Stimulated activated CD8-positive, alpha-beta memory T cell treated with anti-CD3 and anti-CD28 coated beads, Interleukin-7, amount 100 ng/mL, for 24 hours (primary cell): ENCODE measurements at places on chromosomes 16 and 17.

DNA sequence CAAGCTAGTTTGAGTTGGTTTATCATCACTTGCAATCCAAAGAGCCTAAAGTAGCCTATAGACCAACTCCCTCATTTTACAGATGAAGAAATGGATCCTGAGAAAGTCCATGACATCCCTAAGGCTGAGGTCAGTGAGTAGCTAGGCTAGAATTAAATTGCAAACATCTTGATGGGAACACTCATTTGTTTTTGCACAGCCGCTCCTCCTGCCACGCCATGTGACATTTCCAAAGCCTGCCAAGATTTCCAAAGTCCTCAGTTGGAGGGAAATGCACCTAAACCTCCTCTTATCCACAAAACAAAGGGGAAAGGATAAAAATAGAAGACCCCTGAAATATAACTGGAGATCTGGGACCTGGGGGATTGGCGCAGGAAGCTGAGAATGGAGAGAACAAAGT is 15.0 kb downstream of the TMEM92 start:
- DNase-seq = no peak

- DNase-seq = peak; percentile 20
These were observed at the start of gene ACSM3 for GRCh38 chr16:20763461-20764232. TSS of gene ACSM3 (plus strand) at chr16:20764014. CDS start at chr16:20770035, 6,021 bp downstream.

DNA sequence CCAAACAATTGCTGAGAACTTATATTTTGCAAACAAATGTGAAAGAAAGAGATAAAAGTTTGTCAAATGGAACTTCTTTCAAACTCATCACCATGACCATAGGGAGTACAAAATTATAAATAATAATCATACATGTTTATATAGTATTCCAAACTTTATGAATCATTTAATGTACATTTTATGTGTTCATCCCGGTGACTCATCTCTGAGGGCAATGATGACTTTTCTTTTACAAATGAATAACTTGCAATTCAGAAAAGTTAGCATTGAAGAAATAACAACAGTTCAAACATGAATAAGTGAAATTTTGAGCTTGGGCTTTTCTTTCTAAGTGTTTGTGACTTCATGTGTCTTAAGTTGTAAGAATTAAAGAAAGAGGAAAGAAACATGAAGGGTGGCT is 66.3 kb upstream of the CDH8 start:
- no peak for DNase-seq

GRCh38 chr16:12462426-12463280 is 341.0 kb downstream of the CPPED1 start:
- DNase-seq = no peak

- no peak for DNase-seq
These were observed 1.5 kb downstream of the SCARF1 start for GRCh38 chr17:1643999-1644492.

DNA sequence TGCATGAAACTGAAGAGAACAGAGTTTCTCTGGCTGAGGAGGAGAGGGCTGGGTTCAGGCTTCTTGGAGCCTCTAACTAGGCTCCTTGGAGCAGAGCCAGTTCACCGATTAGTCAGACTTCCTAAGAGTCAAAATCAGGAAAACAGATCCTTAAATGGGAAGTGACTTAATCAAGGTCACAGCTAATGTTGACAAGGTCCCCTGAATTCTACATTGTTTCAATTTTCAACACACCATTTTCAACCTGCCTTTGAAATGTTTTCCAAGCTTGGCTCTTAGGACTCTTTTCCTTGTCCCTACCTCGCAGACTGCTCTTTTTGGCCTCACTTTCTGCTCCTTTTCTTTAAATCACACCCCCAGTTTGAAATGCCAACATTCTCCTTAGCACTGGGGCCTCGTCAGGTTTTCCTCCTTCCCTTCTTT is 16.3 kb downstream of the MYL4 start:
- no peak for DNase-seq

DNA sequence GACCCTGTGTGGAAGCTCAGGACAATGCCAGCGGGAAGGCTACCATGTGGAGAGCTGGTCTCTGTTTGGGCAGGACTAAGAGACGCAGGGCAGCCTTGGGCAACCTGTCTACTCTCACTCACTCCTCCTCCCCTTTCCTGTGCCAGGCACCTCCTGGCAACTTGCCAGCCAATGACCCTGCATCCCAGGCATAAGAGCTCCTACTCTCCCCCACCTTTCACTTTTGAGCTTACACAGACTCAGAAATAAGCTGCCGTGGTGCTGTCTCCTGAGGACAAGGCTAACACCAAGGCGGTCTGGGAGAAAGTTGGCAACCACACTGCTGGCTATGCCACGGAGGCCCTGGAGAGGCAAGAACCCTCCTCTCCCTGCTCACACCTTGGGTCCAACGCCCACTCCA is 2.6 kb downstream of the HBM start:
- no peak for DNase-seq

DNA sequence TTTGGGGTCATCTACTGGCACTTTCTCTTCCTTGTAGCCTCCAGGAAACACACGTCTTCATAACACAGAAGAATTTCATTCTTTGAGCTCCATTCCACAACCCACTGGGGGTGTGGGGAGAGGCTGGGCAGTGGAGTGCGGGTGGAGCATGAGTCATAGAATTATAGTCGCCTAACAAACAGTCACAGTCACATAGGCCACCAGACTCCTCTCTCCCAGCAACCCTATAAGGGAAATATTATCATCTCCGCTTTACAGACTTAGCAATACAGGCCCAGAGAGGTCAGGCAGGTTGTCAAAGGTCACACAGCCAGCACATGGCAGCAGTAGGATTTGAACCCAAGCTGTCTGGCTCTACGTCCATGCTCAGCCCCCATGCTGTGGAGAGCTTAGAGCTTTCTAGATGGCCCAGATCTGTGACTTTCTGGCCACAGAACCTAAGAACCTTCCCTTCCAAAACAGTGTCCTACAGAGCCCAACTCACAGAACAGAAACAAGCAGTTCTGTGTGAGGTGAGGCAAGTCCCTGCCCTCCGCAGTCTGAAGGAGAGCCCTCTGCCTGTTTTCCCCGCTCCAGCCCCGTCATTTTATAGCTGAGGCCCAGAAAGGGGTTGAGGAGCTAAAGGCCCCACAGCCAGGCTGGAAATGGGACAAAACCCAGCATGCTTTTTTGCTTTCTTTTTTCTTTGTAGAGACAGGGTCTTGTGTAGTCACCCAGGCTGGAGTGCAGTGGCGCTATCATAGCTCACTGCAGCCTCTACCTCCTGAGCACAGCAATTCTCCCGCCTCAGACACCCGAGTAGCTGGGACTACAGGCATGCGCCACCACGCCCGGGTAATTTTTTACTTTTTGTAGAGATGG is 10.7 kb upstream of the LITAF start:
- no peak for DNase-seq

- DNase-seq = no peak
These were observed 184.7 kb downstream of the COPRS start for GRCh38 chr17:31674305-31674704.

- DNase-seq = no peak
These were observed 314.7 kb downstream of the CDH8 start for GRCh38 chr16:61721544-61721943.

DNA sequence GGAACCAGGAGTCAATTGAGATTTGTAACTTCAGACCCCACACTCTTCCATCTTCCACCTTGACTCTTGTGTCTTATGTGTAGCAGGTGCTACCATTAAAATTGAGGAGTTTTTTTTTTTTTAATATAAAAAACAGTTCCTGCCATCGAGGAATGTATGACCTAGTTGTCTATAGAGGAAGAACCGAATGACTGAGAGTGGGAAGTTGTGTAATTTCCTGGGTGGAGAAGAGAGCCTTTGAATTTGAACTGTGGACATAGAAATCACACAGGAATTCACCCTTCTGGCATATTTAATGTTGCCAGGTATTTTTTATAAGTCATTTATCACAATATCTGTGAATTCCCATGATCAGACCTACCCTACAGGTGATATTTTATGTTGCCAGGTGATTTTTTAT is 22.0 kb downstream of the SP2 start:
- no peak for DNase-seq

GRCh38 chr17:29057361-29057760 is 14.4 kb downstream of the PIPOX start:
- DNase-seq = no peak

GRCh38 chr17:55254375-55254774 is 10.4 kb upstream of the HLF start:
- no peak for DNase-seq

- no peak for DNase-seq
These were observed 14.1 kb downstream of the PHF12 start for GRCh38 chr17:28937044-28937729.

DNA sequence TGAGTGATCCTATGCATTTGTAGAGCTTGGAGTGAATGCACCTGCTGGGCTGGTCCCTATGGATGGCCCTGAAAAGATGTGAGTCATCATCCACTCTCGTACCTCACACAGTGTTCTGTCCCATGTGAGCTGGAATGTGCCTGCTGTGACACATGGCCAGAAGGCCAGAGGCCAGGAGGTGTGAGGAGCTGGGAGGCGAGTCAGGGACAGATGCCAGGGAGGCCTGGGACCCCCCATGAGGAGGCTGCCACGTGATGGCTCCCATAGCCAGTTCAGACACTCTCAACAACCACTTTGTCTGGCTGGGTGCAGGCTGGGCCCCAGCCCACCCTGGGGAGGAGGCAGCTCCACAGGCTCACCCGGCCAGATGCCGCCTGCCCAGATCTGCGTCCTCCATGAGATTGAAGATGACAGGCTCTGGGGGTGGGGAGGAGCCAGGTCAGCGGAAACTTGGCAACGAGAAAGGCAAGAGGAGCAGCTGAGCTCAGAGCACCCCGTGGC is 168.8 kb downstream of the C16orf78 start:
- no peak for DNase-seq

DNA sequence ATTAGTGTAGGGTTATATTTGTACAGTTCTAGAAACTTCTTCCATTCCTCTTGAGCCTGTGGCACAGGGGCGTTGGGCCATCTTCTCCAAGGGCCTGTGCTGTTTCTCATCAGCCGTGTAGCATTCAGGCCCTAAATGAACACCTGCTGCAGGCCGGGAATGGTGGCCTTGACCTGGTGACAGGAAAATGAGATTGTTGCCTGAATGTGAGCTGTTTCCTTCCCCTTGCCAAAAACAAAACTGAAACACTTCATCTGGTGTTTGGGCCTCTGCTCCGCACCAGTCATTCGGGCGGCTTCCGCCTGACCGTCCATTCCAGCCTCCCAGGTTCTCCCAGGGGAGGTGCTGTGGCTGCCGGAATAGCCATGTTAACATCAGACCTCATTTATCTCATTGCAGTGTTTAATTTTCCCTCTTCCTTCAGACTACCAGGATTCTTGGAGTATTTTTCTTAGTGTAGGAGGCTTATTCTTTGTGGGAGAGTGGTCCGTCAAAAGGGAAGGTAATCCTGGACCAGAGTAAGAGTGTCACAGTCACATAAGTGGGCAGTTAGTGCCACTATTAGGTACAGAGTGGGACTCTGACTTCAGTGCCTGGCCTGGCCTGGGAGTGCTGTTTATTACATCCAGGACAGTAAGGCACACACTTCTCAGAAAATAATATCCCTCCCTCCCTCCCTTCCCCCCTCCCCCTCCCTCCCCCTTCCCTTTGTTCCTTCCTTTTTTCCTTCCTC is 61.9 kb downstream of the WWP2 start:
- DNase-seq = no peak

GRCh38 chr16:16124438-16124837 is 98.9 kb downstream of the ABCC6 start:
- no peak for DNase-seq

GRCh38 chr16:3579776-3580175 is 2.6 kb upstream of the NLRC3 start:
- no peak for DNase-seq

DNA sequence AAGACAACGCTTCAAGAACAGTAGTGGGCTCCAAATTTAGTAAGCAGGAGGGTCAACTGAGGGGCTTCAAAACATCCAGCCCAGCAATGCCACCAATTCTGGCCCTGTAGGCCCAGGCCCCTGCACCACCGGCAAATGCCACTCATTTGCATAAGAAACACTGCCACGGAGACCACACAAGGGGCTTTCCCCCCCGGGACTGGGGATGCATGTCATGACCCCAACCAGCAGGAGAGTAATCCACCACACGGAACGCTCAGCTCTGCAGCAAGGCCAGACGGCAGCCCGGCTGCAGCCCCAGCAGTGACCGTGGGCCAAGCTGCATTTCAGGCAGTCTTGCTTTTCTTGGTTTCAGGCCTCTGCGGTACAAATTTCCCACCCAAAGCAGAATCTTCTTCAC is 14.1 kb downstream of the TMEM11 start:
- no peak for DNase-seq

GRCh38 chr17:81831563-81831956 is 1.5 kb downstream of the MCRIP1 start:
- DNase-seq = no peak

GRCh38 chr16:64311241-64311640 is 810.6 kb downstream of the CDH11 start:
- no peak for DNase-seq

GRCh38 chr16:65312071-65312470 is 190.2 kb upstream of the CDH11 start:
- no peak for DNase-seq

- no peak for DNase-seq
These were observed 69.8 kb downstream of the RMI2 start for GRCh38 chr16:11414815-11415775.

DNA sequence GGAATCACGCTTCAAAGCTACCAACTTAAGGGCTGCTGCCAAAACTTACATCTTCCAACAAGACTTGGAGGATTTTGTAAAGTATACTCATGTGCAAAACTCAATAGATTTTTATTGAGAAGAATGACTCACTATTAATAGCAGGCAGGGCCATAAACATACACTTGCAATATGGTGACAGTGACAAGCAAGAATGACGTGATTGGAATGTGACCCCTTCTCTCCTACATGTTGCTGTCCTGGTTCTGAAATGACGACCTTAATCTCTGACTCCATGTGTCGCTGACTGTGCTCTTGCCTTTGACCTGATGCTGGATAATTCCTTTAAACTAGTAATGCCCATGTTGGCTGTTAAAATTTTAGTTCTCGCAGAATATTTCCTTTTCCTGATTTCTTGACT is 174.5 kb downstream of the PARN start:
- no peak for DNase-seq

GRCh38 chr16:49121636-49122035 is 160.0 kb downstream of the CBLN1 start:
- no peak for DNase-seq

GRCh38 chr16:27720731-27721530 is 171.0 kb downstream of the KATNIP start:
- DNase-seq = no peak

DNA sequence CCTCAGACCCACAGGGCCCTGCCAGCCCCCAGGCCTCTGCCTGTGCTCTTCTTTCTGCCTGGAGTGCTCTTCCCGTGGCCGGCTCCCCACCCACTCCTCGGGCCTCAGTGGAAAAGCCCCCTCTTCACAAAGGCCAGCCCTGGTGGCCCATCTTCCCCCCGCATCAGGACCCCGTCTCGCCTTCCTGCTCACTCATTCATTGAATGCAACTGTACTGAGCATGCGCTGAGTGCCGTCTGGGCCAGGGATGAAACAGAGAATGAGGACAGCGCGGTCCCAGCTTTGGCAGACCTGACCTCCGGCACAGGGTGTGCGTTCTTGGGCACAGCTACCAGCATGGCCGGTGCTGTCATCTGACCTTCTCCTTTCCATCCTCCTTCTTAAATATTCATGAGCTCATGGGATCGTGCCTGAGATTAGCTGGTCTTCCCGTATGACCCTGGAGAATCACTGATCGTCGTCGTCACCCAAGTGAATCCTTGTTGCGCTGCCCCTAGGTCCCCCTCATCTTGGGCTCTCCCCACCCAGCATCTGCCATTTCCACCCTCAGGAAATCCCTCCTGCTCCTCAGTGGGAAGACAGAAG is 16.4 kb upstream of the OSGIN1 start:
- no peak for DNase-seq
